Activated naive CD4-positive, alpha-beta T cell treated with anti-CD3 and anti-CD28 coated beads, Interleukin-2, amount 50 U/mL, for 72 hours (primary cell): ENCODE measurements at places on chromosomes 6 and 20. TPM values are rescaled to one million over a fixed set of nuclear protein-coding genes. Genes with fewer than 3 reads are reported as not detected.

SNAI1 gene
- total RNA-seq, result 0.33 TPM

BEND3 gene
- total RNA-seq, result 4.0 TPM

DNA sequence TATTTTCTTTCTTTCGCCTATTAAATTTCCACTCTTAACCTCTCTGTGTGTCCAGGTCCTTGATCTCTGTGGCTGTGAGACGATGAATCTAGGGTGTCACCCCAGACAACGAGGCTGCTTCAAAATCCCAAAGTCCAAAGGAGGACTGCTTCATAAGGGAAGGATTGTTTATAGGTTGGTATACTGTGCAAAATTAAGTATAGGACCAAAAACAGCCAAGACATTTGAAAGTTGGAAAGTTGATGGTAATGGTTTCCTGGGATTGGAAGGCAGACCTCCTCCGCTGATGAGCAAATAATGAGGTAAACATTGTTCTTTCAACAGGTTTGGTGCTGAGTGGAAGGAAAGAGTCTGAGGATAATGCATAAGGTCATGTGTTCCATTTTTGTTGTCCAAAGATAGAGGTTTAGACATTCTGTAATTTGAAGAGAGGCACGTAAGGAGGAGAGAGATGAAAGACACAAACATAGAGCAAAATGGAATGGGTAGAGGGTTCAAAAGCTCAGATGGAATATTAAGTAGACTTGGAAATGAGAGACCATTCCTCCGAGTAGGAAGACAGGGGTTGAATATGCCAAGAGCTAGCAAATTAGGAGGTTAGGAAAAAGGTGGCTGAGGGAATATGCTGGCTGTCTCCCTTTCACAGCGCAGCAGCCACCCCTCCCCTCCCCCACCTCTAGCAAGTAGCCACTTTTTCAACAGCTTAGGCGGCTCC is 24.8 kb downstream of the ZNF311 start:
- no peak for DNase-seq

- no peak for DNase-seq
Observed at GRCh38 chr20:39431091-39431880, 469.1 kb downstream of the DHX35 start.

ZC2HC1B gene
- total RNA-seq, result not detected
